ENCODE measurements at places on chromosomes 11 and 22.

GRCh38 chr22:29877620-29878019, 5.4 kb upstream of the MTMR3 start:
- no peak for DNase-seq

DNA sequence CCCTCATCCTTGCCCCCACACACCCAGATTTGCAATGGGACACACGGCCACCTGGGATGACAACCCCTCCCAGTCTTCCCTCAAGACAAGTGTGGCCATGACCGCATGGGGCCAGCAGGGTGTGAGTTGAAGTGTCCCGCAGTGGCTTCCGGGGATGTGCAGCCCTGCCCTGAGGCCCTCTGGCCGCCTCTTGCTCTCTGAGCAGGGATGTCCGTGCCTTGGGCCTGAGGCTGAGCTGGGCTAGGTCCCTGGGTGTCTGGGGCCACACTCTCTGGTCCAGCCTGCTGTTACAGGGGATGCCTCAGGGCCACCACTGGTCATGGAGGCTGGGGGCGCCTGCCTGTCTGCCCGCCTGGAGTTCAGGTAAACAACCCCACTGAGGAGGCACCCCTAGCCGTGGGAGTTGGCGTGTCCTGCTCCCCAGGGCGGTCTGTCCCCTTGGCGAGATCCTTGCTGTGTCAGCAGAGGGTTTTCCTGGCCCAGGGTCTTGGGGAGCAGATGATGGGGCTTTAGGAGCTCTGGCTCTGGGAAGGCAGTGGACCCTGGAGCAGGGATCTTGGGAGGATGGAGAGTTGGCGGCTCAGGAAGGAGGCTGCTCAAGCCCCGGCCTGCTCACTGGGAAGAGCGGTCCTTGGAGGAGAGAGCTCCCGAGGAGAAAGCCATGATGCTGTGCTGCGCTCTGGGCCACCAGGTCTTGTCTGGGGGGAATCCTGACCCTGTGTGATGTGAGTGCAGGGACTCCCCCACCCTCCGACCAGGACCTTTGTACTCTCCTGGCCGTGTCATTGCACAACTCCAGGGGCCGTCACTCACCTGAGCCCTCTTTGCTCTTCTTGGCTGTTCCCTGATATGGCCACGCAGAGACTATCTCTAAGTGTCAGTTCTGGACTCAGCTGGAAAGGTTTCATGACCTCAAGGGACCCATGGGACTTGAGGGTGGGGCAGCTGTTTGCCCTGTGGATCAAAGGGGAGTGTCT, 67.9 kb downstream of the KCNQ1 start:
- no peak for DNase-seq

GRCh38 chr11:69627551-69627950, 13.4 kb upstream of the CCND1 start:
- DNase-seq, result no peak

DNA sequence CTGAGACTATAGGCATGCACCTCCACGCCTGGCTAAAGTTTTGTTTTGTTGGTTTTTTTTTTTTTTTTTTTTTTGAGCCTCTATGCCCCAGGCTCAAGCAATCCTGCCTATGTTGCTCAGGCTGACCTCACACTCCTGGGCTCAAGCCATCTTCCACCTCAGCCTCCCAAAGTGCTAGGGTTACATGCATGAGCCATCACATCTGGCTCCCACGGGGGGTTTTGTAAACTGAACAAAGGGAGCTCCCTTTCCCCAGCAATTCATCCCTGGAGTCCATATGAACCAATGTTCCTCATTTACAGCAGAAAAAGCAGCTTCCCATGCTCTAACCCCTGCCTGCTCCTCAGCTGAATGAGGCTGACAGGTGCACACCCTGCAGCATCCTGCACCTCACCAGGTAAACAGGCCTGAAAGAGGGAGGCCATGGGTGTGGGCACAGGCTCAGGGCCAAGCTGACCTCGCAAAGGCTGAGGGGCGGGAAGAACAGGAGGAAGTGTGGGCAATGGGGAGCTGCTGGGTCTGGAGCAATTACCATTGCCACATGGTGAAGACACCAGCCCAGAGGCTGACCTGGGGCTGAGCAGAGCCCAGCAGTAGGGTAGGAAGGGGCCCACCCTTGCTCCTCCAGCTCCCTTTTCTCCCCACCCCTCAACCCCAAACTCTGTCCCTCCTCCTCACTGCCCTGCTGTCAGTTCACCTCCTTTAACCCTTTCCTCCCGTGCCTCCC, 58.2 kb downstream of the RBX1 start:
- peak; percentile 58 for DNase-seq

GRCh38 chr11:15212876-15213275, 98.2 kb downstream of the INSC start:
- DNase-seq, result peak; percentile 29

DNA sequence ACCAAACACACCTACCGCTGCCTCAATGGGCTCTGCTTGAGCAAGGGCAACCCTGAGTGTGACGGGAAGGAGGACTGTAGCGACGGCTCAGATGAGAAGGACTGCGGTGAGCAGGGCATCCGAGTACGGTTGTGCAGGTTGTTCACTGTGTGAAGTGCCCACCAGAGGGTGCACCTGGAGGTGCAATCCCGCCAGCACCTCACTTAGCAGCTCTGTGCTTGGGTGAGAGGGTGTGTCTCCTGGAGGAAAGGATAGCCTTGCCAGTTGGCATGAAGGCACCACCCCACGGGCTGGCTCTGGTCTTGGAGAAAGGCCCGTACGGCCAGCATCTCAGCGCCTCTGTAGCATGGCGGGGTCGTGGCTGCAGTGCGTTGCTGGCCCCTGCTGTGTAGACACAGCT, 39.4 kb downstream of the ST14 start:
- DNase-seq, result no peak

DNA sequence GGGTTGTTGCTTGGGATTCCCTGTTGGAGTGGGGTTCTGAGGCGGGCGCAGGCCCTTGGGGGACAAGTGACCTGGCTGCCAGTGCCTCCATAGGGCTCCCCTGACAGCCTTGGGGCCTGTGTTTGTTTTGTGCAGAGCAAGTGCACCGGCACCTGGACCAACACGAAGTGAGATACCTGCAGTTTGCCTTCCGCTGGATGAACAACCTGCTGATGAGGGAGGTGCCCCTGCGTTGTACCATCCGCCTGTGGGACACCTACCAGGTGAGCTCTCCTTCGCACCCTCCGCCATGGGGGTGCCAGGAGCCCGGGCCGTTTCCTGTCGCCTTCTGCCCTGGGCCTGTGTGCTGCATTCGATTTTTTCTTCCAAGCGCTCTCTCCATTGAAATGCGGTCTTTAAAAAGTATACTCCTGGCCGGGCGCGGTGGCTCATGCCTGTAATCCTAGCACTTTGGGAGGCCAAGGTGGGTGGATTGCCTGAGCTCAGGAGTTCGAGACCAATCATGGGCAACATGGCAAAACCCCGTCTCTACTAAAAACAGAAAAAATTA, 274.6 kb downstream of the TBC1D22A start:
- DNase-seq, result no peak

GRCh38 chr22:35648066-35649025, at the start of gene APOL6:
TSS of gene APOL6 (plus strand) at chr22:35648446. CDS start at chr22:35656426, 7,980 bp downstream.
- DNase-seq, result peak; percentile 88

GRCh38 chr22:39318507-39319283, 728 bp downstream of the RPL3 start:
- peak; percentile 39 for DNase-seq

GRCh38 chr11:102762361-102762767, 18.1 kb downstream of the MMP10 start:
- no peak for DNase-seq

DNA sequence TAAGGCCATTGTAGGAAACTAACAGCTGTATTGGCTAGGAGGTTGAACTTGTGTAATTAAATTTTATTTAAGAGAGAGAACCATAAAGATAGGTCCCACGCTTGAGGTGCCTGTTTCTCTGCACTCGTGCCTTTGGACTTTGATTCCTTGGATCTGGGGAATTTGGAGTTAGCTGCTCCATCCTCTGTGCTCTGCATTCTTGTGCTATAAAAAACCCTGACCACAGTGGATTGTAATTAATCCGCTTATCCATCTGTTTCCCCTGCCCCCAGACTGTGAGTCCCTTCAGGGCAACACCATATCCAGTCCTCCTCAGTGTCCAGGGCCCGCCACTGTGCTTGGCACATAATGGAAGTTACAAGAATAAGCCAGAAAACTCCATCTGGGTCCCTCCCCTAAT, 169.8 kb downstream of the SPON1 start:
- no peak for DNase-seq

GRCh38 chr11:85844439-85845123, 10.6 kb upstream of the CCDC83 start:
- no peak for DNase-seq

GRCh38 chr11:66950112-66950535, 8.1 kb downstream of the PC start:
- no peak for DNase-seq

GRCh38 chr11:106842134-106842533, 176.1 kb downstream of the GUCY1A2 start:
- DNase-seq, result no peak

- DNase-seq, result no peak
Observed at GRCh38 chr11:12188548-12189317, 78.3 kb downstream of the MICAL2 start.

GRCh38 chr11:72773291-72773690, 20.6 kb downstream of the STARD10 start:
- peak; percentile 50 for DNase-seq

DNA sequence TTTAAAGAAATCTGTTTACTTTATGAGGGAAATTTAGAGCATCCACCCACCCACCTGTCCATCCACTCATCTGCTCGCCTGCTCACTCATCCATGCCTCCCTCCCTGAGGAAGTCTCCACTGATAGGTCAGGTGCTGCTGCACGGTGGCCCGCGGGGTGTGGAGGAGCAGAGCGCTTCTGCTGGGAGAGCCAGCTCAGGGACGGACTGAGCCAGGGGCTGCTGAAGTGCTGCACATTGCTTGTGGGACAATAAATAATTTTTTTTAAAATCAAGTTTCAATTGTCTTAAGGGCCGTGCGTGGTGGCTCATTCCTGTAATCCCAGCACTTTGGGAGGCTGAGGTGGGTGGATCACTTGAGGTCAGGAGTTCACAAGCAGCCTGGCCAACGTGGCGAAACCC, 148.9 kb downstream of the TBC1D22A start:
- DNase-seq, result no peak

GRCh38 chr11:3119141-3119821, 45.8 kb downstream of the OSBPL5 start:
- no peak for DNase-seq

DNA sequence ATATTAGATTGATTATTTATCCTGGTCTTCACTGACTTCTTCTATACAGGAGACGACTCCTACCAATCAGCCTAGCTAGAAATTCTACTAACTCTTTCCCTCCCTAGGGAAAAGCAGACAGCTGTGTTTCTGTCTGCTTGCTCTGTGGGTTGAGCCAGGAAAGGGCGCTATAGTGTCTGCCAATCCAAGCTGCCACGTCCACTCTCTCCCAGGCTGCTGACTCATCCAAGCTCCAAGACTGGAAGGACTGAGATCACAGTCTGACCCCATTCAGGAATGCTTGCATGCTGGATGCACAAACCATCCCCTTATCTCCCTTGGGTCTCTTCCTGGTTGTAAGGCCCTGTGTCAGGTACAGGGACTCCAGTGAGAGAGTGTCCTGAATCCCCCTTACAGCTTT, 955.6 kb downstream of the OPCML start:
- no peak for DNase-seq

GRCh38 chr11:64276653-64277431, 7.6 kb downstream of the BAD start:
- DNase-seq, result no peak

DNA sequence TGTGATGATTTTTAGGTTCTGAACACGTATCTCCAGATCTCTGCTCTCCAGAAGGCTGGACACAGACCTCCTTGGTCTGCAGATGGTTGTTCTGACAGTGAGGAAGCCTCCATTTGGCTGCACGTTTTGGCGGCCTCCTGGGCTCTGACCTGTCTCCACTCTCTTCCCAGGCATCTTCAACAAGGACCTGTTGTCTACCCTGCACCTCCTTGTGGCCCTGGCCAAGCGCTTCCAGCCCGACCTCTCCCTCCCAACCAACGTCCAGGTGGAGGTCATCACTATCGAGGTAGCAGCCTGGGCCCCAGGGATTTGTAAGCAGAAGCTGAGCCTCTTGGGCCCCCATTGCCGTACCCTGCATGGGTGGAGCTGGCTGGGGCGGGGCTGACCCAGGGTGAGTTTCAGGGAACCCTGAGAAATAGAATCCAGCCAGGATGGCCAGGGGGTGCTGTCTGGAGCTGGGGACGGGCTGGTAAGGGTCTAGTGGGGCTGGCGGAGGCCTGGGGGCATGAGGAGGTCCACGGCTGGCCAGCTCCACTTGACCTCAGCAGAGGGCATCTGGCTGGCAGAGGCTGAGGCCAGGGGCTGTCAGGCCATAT, 9.8 kb downstream of the PARVG start:
- no peak for DNase-seq

GRCh38 chr22:42596863-42597530, 17.7 kb downstream of the POLDIP3 start:
- no peak for DNase-seq

GRCh38 chr11:94477624-94478023, 16.0 kb downstream of the MRE11 start:
- DNase-seq, result peak; percentile 68

DNA sequence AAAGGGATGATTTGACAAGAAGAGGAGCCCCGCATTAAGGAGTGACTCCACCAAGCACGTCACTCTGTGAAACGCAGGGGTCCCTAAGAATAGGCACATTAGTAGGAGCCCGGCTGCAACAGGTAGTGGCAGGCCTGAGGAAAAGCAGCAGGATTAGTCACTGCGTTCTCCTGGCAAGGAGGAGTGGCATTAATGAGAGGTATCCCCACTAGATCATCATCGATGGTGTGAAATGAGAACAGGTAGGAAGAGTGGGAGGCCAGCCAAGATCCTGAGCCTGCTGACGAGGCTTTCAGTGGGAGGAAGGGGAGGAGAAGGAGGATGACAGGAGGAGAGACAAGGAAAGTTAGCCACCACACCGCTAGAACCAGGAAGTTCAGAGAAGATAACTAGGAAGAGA, 38.6 kb downstream of the NRXN2 start:
- no peak for DNase-seq
